Fibroblast of skin of left quadriceps (primary cell): ENCODE measurements at places on chromosomes 3 and 15.

- DNase-seq = no peak
These were observed 2.9 kb downstream of the IFT57 start for GRCh38 chr3:108219336-108219735.

DNA sequence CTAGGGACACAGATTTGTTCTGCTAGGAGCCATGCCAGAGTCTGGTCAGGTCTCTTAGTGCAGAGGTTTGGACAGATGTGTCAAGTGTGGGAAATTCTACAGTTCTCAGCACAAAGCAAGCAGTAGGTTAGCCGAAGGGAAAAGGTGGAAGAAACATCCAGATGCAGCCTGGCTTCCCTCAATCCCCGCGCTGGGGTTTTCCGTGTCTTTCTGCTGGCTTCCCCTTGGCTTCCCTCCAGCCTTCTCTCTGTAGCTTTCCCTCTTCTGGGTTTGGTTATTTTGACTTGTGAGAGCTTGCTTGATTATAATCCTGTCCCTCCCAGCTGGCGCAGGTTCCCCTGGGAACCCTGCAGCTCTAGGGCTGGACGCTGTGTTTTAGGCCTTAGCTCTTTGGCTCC lies 4.1 kb downstream of the TF start:
- no peak for DNase-seq

GRCh38 chr3:135792858-135793475 lies 172.6 kb upstream of the PPP2R3A start:
- no peak for DNase-seq

GRCh38 chr15:90036343-90036742 lies 35.2 kb downstream of the ZNF710 start:
- no peak for DNase-seq

DNA sequence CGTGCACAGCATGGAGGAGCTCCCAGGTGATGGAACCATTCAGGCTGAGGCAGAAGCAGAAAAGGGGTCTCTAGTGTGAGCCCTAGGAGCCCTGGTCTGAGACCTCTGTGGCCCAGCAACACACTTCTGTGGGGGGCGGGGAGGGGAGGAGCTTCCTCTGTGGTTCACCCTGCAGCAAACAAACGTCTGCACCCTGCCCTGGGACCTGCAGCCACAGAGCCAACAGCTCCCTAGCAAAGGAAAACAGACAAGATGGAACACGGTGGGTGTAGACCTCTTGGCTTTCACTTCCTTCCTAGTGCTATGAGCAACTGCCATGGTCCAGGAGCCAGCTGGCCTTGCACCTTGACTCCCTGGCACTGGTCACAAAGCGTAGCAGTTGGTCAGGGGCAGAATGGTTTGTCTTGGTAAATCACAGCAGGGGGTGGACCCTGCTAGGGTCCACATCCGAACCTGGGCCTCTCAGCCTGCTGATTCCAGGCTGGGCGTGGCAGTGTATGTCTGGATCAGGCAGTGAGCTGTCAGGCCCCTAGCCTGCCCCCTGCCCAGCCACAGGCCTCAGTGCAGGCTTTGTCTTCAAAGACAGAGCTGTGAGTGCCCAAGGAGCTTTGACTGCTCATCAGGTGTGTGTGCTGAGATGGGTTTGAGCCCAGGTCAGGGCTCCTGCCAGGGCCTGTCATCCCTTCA lies 6.7 kb downstream of the AMIGO3 start:
- DNase-seq = no peak

DNA sequence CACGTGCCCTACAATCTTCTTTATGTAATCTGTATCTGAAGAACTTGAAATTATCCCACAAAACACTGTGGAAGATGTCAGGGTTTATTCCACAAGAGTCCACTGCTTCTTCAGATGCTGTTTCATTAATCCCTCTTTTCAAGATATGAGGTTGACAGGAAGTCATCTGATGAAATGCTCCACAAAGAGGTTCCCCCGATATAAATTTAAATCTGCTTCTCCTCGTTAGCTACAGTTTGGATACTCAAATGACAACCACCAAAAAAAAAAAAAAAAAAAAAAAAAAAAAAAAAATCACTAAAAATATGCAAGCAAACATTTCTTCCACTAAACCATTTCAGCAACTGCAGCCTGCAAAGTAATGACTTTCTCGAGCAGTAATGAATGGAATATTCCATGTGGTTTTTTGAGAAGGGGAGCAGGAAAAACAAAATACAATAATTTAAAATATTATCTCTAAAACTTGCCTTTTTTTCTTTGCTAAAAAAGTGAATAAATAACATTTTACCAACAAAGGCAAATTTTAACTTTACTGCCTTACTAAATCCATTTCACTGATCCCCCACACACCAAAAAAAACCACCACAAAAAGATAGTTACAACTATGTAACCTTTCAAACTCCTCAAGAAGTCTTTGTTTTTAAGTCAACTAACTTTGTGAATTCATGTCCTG lies 37.8 kb downstream of the DLG1 start:
- peak; percentile 6 for DNase-seq

DNA sequence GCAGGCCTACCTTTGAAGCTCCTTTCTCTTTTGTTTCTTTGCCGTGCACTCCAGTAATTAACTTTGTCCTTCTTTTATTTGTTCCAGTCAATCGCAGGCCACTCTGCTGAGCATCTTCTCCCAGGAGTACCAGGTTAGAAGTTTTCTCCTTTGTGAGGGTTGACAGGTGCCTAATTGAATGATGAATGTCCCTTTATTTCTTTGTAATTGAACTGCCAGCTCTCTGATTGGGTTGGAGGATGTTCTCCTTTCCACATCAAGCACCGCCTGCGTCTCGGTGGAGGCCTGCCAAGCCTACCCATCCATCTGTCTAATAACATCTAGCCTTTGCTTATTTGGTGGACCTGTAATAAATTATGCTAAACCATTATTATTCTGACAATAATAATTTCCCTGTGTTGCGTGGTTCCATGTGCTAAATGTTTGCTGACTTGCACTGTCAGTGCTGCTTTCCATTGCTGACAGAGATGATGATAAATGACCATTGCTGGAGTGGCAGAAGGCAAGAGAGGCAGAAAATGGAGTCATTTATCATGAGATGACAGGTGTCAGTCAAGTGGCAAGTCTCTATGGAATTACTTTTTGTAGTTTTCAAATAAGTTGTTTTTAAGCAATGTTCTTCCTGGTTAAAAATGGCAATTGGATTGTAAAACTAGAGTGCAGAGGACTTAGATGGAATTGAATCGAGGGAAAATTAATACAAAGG lies 64.9 kb downstream of the CDIN1 start:
- no peak for DNase-seq

GRCh38 chr3:192915304-192915703 lies 2.4 kb downstream of the MB21D2 start:
- no peak for DNase-seq

DNA sequence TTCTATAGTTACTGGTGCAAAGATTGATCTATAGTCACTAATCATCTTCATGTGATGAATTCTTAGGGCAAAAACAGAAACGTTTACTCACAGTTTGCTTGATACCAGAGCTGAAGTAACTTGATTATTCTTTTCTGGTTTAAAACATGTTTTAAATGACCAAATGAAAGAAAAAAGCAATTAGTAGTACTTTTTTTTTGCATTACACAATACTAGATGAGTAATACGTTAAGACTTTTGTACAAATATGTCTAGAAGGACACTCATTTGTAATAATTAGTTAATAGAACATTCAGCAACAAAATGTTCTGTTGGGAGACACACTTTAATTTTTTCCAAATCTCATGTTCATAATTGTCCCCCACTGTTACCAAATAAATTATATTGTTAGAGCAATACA lies 523.2 kb downstream of the SOX2 start:
- no peak for DNase-seq

DNA sequence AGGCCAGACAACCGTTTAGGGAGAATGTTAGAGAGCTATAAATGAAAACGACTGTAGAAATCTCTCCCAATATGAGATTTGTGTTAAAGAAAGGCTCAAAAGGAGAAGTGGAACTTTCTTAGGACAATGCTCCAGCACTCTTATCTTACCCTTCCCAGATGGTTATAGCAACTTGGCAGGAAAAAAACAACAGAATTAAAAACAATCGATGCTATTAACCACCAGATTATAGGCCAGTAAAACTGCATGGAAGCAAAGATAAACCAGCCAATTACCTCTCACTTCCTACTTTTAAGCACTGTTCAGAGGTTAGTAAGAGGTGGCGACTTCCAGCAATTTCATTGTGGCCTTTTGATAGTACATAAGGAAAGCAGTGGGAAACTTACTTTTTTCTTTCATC lies 72.9 kb downstream of the TMCC1 start:
- no peak for DNase-seq

DNA sequence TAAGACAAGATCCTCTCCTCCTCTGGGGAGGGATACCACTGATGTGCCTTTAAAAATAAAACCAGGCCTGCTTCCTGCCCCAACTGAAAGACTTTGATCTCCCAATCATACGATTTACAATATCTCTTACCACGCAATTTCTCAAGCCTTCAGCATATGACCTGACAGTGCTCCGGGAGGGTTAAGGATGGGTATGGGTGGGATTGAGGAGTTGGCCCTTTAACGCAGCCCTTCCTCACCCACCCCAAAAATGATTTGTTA lies 67.4 kb downstream of the LRIG1 start:
- no peak for DNase-seq

DNA sequence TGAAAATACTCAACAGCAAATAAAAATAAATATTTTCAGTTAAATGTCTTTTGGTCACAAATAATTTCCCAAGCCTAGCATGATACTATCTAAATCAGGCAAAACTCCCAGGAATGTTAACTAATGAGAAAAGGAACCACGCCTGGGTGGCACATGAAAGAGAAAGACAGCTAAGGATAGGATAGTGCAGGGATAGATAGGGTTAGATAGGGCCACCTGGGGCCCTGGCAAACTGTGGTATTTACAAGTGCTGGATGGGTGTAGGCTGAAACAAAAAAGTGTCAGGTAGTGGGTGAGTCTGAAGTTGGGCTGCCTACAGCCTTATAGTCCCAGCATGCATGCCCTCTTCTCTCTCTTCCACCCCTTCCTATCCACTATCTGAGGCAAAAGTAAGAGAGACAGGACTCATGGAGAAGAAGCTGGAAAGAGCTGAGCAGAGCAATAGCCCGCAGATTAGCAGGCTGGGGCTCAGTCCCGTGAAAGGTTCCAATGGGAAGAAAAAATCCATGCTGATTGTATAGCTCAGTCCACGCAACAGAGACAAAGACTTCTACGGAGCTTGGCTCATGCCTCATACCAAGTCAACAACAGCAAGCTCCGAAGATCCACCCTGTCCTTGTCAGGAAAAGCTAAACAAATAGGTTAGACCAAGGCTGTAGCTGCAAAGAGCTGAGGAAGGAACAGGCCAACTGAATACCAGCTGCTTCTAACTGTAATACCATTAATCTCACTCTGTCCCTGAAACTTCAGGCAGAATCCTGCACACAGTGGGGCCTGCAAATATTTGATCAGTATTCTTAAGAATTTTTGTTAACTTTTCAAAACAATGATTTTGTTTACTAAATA lies 342.1 kb upstream of the ATP11B start:
- no peak for DNase-seq

- no peak for DNase-seq
These were observed 12.1 kb downstream of the USF3 start for GRCh38 chr3:113684271-113684819.

DNA sequence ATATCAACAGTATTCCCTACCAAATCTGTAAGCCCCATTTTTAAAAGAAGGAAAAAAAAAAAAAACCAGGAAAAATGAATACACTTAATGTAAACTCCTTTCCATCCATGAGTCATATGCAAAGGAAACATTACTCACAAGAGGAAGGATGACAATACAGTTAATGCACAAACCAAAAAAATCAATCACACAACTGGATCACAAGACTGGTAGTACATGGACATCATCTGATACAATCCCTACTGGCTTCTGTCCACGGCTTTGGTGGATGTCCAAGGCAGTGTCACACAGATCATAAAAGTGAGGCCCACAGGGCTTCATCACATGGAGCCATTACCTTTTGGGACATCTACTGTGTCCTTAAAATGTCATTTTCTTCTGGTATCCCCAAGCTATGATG lies 44.0 kb downstream of the SUCLG2 start:
- peak; percentile 32 for DNase-seq

GRCh38 chr3:45143673-45144671 lies 2.2 kb downstream of the CDCP1 start:
- no peak for DNase-seq

DNA sequence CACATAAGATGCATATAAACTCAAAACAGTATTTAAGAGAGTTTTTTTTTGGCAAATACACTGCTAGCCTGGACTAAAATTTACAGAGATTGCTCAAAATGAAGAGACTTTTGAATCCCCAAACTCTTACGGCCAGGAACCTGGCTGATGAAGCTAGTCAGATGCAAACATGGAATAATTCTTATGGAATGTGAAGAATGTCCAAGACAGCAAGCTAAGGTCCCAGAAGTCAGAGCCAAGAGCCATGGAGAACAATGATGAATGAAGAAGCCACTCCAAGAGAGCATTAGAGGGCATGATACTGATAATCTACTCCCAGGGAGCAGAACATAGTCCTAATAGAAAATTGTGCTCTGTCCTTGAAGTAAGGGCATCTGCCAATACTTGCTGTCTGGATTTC lies 705.5 kb downstream of the DIPK2A start:
- peak; percentile 3 for DNase-seq

DNA sequence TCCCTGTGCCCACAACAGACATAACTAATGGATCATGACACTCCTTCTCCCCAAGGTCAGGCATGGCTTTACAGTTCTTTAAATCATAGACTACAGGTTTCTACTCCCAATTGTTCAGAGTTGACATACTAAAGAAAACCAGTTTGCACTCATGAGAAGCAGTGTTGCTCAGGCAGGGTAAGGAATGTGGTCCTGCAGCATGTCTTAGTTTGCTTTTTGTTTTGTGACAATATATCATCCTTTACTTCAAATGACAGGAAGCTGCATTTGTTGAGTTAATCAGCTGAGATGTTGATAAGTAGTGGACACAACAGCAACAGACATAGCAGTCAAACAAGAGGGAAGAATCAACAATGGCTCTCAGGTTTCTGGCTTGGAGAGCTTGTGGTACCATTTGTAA lies 267.5 kb downstream of the SLCO3A1 start:
- DNase-seq = no peak

GRCh38 chr15:76327191-76328105 lies 9.1 kb upstream of the ISL2 start:
- no peak for DNase-seq

DNA sequence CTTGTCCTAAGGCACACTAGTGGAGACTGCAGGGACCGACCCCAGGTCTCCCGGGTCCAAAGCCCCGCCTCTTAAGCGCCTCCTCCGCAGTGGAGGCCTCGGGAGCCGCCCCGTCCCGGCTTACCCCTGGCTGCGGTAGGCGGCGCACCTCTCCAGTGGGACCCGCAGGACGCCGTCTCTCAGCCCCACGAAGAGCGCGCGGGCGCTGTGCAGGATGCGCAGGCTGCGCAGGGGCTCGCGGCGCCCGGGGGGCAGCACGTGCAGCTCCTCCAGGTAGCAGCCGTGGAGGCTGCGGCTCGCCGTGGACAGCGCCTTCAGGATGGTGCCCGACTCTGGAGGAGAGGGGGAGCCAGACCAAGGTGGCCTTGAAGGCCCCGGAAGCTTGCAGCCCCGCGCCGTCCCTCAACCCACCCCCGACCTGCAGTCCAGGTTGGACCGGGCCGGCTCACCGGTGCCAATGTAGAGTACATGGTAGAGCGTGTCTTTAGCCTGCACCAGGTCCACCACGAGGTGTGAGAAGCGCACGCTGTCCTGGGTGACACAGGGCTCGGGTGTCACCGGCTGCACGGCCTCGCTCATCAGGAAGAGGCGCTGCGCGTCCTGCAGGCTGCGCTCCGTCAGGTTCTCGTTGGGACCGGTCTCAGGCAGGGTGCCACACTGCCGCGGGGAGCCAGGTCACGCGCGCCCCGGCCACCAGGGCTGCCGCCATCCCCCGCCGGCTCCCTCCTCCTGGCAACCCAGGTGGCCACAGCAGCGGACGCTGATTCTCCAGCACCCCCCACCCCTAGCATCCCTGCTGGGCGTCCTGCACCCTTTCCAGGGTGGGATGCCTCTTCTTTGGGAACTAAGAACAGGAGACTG lies 105.5 kb downstream of the SEMA5B start:
- DNase-seq = no peak
